Right cardiac atrium (tissue), 5 donors: ENCODE measurements at places on chromosomes 3 and 15. TPM values are rescaled to one million over a fixed set of nuclear protein-coding genes. Genes with fewer than 3 reads are reported as not detected.

- no peak for DNase-seq
Measured at GRCh38 chr15:74454764-74455500, 6.0 kb downstream of the UBL7 start.

- DNase-seq = no peak
Measured at GRCh38 chr3:98038876-98039275, 3.8 kb upstream of the GABRR3 start.

DNA sequence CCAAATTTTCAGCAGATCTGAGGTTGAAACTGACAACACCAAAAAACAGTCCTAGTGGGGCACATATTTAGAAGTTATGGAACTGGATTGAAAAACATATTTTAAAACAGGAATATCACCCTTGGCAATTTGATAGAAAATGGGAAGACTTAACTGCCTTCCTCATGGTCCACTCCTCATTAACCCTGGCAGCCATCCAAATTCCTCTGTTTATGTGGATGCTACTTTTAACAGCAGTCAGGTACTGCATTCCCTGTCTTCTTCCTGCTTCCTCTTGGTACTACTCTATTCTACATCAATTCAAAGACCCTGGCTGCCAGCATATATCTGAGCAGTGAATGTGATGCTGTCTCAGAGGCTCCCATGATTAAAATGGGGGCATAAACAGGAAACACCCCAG lies 54.3 kb downstream of the PDE8A start:
- DNase-seq = no peak

- DNase-seq = no peak
Measured at GRCh38 chr15:23734862-23735261, 47.8 kb upstream of the NDN start.

DNA sequence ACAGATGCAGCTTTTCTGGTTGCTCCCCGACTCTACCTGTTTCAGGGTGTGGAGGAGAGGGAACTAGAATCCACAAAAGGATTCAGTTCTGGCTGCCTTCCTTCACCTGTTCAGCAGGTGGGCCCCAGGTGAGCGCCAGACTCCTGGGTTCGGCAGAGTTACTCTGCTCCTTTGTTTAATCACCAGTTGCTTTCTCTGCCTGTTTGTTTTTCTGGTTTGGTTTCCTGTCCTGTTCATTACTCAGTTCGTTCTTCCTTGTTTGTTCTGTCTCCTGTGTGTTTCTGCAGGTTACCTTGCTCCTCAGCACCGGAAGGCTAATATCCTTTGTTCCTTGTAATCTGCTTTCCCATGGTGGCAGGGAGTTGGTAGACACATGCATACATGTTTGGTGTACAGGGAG lies 508.5 kb upstream of the ATP11B start:
- no peak for DNase-seq

DNA sequence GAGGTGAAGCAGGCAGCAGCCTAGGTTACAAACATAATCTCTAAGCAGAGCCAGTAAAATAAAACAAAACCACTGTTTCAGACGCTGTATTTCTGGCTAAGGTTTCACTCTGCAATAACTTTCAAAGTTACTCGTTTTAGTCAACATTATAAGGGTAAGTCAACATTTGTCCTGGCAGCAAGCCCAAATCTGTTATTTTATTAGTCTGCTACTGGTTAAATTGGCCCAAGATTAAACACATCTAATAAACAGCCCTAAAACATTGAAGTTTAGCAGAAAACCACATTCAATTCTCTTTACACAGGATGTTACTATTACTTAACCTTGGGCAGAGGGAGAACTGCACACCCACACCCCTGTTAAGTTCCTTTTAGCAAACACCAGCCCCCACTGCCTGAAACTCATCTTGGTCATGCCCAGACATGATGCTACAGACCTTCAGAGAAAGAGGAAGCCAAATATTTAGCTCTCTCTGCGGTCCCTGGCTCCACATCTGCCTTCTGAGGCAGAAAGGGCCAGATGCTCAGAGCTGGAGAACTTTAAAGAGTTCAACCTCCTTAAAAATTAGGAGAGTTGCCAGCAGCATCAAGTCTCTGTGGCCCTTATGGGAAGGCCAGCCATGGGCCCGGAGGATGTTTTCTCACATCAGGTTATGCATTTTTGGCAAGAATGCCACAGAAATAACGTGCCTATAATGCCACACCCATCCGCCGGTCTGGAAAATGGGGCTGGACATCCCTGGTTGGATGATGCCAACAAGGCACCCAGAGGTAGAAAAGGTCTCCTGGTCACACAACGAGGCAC lies 17.9 kb downstream of the ARHGEF3 start:
- DNase-seq = peak; percentile 62

GRCh38 chr3:42262525-42262924 lies 3.5 kb downstream of the CCK start:
- DNase-seq = no peak

DNA sequence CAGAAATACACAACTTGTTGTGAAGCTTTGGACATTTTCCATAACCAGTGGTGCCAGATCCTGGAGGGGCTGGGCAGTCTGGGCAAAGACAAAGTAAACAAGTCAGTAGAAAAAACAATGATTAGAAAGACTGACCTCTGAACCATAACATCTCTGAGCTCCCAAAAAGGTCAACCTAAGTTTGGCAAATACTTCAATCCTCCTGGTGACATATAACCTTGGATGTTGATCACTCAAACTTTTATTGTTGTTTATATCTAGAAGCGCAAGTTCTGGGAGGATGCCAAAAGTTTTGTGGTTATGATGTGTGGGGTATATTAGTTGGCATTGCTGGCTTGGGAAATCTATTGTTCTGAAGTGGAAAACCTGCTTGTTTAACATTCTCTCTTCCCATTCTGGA lies 257.7 kb downstream of the DIPK2A start:
- DNase-seq = no peak

- DNase-seq = peak; percentile 94
Measured at GRCh38 chr15:101121511-101122090, 130.2 kb downstream of the CHSY1 start.

- DNase-seq = no peak
Measured at GRCh38 chr3:14598143-14598569, 53.4 kb upstream of the CCDC174 start.

MOBP gene
- 0.25 TPM for total RNA-seq
